T follicular helper cell (primary cell): ENCODE measurements at places on chromosomes 12 and 14.

DNA sequence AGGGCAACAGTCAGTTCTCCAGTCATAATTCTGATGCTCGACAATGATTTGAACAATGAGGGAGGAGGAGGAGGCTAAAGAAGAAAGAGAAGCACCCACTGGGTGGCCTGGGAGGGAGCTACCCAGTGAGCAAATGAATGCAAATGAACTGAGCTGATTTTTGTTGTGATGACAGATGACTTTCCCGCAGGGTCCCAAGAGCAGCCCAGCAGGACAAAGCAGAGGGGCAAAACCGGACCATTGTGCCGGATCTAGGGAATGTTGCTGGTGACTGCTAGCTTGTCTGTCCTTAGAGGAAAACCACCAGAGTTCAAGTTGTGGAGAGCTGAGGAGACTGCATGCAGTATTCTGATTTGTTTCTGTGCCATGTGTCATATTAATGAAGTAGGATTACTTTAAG, 162.8 kb downstream of the MON2 start:
- DNase-seq, result no peak

DNA sequence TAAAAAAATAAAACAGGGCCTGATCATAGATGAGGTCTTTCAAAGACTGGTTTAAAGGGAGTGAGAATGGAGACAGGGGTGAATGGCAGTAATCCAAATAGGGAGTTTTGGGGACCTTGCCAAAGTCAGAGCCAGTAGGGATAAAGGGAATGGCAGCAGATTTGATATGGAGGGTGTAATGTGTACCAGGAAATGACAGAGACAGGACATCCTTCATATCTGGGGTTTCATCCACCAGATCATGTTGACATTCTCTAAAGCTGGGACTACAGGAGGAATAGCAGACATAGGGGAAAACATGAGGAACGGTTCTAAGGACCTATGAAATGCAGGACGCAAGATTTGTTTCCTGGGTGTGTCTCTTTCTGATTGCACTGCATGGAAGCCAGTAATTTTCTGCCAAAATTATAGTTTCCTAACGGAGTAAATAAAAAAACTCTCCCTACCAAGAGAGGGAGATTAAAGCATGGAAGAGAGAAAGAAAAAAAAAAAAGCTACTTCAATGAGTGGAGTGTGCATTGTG, 169.9 kb downstream of the PRKD1 start:
- DNase-seq, result no peak

GRCh38 chr12:30725739-30726138, 29.0 kb downstream of the CAPRIN2 start:
- DNase-seq, result no peak

- no peak for DNase-seq
Measured at GRCh38 chr12:54279227-54279631, 693 bp downstream of the CBX5 start.

GRCh38 chr14:62098357-62098756, 336.1 kb downstream of the SNAPC1 start:
- no peak for DNase-seq

- DNase-seq, result no peak
Measured at GRCh38 chr12:24562771-24563431, 386.0 kb downstream of the BCAT1 start.

- no peak for DNase-seq
Measured at GRCh38 chr14:36989806-36990205, 182.6 kb downstream of the SLC25A21 start.

DNA sequence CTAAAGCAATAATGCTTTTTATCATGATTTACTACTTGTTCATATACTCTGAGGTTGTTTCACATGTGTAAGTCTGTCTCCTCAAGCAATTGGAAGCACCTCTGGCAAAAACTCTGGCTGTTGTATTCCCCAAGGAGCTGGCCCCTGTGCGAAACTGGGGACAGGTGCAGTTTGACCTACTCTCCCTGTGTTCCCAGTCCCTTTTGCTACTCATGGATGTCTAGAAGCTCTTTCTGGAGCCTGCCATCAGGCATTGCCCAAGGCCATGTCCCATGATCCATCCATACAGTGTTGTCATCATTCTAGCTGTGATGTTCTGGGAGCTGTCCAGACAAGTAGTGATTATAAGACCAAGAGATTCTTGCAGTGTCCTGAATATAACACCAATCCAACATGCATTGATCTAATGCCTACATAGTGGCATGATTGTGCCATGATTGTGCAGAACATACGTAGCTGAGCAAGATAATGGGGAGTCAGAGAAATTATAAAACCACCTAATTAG, 14.9 kb downstream of the AKAP6 start:
- DNase-seq, result no peak

- DNase-seq, result no peak
Measured at GRCh38 chr12:27524494-27524835, 459 bp downstream of the PPFIBP1 start.

GRCh38 chr12:113961921-113962710, 4.0 kb downstream of the RBM19 start:
- no peak for DNase-seq

DNA sequence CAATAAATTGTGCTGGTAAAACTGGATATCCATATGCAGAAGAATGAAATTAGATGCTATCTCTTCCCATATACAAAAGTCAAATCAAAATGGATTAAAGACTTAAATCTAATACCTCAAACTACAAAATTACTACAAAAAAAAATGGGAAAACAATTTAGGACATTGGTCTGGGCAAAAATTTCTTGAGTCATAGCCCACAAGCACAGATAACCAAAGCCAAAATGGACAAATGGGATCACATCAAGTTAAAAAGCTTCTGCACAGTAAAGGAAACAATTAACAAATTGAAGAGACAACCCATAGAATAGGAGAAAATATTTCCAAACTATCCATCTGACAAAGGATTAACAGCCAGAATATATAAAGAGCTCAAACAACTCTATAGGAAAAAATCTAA, 264.6 kb downstream of the NUAK1 start:
- DNase-seq, result no peak

DNA sequence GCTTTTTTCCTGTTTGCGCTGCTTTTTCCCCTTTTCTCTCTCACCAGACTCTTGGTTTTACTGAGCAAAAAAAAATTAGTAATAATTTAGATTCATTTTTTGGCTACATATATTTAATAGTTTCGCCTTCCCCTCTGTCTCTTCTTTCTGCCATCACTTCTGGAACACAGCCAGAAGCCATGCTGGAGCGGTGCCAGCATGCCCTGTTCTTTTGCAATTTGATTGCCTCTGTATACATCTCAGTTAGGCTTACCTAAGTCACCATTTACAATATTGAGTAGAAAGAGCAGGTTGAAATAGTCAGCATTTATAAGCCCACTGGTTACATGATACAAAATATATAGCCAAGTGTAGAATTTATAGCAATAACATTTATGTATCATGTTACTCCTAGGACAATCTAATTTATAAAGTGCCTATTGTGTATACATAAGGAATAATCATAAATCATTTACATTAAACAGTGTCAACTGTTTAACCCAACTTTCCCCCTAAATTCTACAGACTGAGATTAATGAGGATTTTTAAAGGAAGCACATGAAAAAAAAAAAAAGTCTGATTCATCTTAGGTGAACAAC, 413.8 kb upstream of the SOX5 start:
- no peak for DNase-seq

GRCh38 chr14:104140213-104140462, 1.8 kb downstream of the KIF26A start:
- DNase-seq, result no peak
